ENCODE measurements at places on chromosomes 16 and 17.

- no peak for DNase-seq
These were observed 221.5 kb upstream of the SOX9 start for GRCh38 chr17:71899317-71899716.

GRCh38 chr16:81137754-81138153 is 41.6 kb upstream of the GCSH start:
- DNase-seq: no peak

- no peak for DNase-seq
These were observed 154.2 kb downstream of the MRM1 start for GRCh38 chr17:36755586-36755985.

- peak; percentile 25 for DNase-seq
These were observed 2.7 kb downstream of the METRN start for GRCh38 chr16:717450-718245.

GRCh38 chr16:23371368-23371767 is 69.3 kb downstream of the SCNN1B start:
- DNase-seq: no peak

DNA sequence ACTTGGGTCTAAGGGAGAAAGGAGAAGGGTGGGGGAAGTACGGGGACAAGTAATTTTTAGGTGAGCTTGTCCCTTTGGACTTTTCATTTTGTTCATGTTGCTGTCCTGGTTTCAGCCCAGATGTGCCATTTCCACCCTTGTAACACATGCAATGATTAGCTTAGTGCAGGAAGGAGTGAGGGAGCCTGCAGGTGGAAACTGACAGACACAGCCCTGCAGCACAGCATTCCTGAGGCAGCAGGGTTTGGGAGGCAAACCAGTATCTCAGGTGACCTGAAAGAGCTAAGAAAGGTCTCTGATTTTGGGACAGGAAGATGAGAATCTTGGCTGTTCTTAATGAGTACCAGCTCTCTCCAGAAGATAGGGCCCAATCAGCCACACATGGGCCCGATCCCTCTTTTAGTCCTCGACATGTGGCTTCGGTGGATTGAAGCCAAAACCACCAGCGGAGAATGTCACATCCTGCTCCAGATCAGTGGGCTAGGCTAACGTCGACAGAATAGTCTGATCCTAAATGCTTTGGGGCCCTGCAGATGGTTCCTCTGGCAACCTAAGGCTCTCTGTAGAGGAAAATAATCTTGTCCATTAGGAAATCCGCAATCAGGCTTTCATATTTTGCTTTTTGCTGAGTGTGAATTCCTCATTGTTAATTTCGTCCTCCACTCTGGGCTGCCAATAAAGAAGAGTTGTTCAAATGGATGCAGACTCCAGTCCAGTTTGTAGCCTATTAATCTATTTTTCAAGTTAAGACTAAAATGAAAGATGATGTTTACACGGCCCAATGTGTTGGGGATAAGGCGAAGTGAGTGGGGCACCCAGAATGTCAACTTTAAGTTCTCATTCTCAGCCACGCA is 3.8 kb upstream of the RNF157 start:
- DNase-seq: peak; percentile 22

- DNase-seq: peak; percentile 19
These were observed 251.2 kb upstream of the CDH11 start for GRCh38 chr16:65373097-65373496.

DNA sequence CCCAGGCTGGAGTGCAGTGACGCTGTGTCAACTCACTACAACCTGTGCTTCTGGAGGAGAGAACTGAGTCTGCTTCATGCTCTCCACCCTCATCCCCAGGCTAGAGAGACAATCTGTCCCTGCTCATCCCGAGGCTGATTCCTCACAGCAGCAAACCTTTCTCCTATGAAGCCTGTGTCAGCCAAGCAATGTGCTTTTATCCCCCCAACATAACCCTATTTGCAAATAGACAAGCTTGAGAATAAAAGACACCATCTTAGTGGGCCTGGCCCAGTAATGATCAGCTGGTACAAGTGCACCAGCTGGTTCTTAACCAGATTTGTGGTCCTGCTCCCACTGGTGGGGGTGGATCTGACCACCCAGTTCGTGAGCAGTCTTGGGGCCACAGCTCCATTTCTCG is 322.8 kb downstream of the CPPED1 start:
- DNase-seq: no peak

DNA sequence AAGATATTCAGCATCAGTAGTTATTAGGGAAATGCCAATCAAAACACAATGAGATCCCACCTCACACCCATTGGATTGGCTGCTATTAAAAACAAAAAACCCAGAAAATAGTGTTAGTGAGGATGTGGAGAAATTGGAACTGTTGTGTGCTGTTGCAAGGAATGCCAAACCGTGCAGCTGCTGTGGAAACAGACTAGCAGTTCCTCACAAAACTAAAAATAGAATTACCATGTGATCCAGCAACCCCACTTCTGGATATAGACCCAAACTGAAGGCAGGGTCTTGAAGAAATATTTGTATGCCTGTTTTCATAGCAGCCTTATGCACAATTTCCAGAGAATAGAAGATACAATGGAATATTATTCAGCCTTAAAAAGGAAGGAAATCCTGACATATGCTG is 46.0 kb downstream of the FOXK2 start:
- no peak for DNase-seq

DNA sequence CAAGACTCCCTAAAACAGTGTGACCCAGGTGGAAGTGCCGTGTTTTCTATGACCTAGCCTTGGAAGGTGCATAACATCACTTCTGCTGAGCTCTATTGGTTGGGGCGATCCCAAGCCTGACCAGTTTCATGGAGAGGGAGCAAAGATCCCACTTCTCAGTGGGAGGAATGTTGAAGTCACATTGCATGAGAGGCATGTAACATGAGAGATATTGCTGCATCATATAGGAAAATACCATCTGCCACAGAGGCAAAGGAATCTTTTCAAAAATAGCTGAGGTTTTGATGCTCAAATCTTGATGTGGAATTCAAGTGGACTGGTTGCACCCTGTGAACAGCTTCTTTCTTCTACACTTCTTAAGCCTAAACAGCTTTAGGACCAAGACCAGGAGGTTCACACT is 56.4 kb upstream of the NLRP1 start:
- no peak for DNase-seq

- no peak for DNase-seq
These were observed 6.3 kb downstream of the CLUH start for GRCh38 chr17:2705263-2705662.

- DNase-seq: peak; percentile 9
These were observed 388.7 kb upstream of the PMFBP1 start for GRCh38 chr16:72560617-72561016.

- peak; percentile 8 for DNase-seq
These were observed 15.3 kb downstream of the CCL11 start for GRCh38 chr17:34300652-34301370.

DNA sequence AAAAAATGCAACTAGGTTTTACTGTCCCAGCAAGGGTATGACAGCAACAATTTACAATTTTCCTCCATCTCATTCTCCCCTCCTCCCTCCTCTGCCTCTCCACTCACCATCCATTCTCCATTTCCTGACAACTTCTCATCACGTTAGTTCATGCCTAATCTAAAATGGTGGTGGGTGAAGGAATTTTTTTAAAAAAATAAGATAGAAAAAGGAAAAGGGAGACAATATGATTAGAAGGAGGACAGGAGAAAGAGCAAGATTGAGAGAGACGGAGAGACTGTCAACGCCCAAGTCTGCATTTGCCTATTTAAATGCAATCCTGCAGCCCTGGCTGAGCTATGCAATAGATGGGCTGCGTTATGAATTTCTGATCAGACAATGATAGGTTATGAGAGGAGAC is 380.7 kb upstream of the PSMD7 start:
- peak; percentile 15 for DNase-seq

GRCh38 chr16:67116388-67117311 is 6.9 kb downstream of the PHAF1 start:
- DNase-seq: no peak

DNA sequence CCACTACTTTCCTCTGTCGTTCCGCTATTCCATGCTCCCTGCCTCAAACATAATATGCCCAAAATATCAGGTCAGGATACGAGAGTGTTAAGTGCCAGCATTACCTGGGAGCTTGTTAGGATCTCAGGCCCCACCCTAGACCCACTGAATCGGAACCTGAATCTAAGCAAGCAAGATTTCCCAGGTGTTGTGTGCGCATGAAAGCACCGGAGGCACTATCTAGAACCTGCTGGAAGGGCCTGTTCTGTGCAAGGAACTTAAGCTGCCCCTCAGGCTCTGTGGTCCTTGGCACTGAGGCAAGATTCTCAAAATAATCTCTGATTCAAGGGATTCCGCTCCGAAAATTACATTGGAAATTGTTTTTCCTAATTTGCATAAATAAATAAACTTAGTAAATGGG is 107.7 kb upstream of the NOL11 start:
- no peak for DNase-seq

GRCh38 chr17:83080579-83080857 is 1.1 kb downstream of the METRNL start:
- no peak for DNase-seq

DNA sequence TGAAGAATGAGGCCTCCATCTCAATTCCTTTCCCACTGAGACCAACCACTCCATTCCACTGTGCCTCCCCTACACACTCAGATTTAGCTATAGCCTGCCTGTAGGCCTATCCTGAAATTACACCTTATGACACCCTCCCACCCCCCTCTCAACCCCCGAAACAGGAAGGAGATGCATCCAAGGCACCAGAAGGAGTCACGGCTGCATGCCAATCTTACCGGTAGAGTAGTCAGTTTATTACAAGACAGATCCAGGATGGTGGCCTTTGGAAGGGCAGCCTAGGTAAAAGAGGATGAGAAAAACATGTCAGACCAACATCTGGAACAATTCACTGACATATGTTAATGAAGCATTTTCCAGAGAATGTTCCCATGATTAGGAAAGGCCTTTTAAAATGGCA is 2.6 kb downstream of the LRRC59 start:
- no peak for DNase-seq

GRCh38 chr17:44438636-44439035 is 49.2 kb upstream of the ITGA2B start:
- DNase-seq: no peak

GRCh38 chr16:85098565-85098964 is 13.7 kb downstream of the CIBAR2 start:
- no peak for DNase-seq

GRCh38 chr16:65202461-65202860 is 80.6 kb upstream of the CDH11 start:
- DNase-seq: no peak

DNA sequence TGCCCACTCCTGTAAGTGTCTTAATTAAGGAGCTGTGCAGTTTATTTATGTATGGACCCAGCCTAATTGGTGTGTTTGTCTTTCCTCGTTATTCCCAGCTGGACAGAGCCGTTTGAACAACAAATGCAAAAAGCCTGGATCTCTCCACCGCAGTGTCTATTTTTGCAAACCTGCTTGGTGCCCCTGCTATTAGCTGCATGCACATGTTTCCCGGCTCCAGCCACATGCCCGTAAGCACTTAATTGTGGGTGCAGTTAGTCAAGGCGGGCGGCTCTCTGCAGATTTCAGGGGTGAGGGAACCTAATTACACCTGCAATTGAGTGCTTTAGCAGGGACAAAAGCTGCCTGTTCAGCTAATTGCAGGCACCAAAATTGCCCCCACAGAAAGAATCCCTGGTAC is 74.0 kb upstream of the GSE1 start:
- DNase-seq: no peak

GRCh38 chr16:13866073-13866472 is 53.9 kb upstream of the ERCC4 start:
- DNase-seq: peak; percentile 75

DNA sequence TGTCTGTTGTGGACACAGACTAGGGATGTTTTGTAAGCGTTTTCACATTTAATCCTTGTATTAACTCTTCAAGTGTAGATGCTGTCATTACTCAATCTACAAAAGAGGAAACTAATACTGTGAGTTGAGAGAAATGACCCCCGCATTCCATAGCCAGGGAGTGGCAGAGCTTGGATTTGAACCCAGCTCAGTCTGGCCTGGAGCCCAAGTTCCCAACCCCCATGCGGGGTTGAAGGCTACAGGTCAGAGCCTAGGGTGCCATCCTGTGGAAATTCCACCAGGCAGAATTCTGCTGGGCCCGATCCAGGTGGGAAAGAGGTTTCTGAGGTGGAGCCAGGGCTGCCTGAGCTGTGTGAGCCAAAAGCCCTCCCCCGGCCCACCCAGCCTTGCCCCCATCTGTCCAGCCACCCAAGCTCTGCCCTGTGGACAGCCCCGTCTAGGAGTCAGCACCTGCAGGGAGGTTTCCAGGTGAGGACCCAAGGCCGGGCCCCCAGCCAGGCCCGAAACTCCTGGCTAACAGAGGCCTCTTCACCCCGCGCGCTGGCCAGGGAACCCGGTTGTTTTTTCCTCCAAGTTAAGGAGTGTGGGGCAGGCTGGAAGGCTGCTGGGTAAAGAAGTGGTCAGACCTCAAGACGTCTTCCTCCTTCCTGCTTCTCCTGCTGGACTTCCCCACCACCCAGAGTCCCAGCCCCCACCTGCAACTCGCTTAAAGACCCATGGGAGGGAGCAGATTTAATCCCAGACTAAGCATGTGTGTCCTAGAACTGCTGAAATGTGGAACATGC is 5.7 kb downstream of the MMP15 start:
- no peak for DNase-seq

- DNase-seq: peak; percentile 22
These were observed 209.2 kb downstream of the PARN start for GRCh38 chr16:14420721-14421488.

GRCh38 chr16:67966549-67967182 is 1.8 kb downstream of the SLC12A4 start:
- no peak for DNase-seq

- no peak for DNase-seq
These were observed 266.8 kb downstream of the SEC14L1 start for GRCh38 chr17:77407321-77408277.

DNA sequence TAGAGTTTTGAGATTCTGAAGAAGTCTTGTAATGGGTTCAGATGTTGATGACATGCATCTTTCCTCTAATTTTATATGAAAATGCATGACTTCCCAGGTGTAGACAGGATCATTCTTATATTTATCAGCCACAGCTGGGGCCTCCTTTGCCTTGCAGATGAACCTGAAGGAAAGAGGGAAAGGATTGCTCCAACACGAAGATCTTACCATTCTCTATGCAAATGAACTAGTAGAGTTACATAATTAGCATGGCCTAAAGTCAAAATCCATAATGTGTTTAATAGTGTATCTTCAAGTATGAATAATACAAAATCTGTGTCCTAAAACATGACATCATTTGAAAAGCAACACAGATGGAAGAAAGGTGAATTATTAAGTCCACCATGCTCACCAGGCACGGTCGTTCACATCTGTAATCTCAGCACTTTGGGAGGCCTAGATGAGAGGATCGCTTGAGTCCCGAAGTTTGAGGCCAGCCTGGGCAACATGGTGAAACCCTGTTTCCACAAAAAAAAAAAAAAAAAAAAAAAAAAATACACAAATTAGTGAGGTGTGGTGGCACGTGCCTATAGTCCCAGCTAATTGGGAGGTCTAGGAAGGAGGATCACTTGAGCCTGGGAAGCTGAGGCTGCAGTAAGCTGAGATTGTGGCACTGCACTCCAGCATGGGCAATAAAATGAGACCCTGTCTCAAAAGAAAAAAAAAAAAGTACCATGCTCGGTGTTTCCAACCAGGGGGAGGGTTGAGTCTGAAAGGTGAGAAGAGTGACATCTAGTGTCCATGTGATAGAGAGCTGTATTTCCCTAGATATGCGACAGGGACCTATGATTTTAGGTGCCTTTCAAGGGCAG is 6.3 kb downstream of the VWA3A start:
- peak; percentile 74 for DNase-seq
